ENCODE measurements at places on chromosomes 2 and 18.

GRCh38 chr18:63205791-63206252 lies 113.7 kb downstream of the BCL2 start:
- DNase-seq, result no peak

DNA sequence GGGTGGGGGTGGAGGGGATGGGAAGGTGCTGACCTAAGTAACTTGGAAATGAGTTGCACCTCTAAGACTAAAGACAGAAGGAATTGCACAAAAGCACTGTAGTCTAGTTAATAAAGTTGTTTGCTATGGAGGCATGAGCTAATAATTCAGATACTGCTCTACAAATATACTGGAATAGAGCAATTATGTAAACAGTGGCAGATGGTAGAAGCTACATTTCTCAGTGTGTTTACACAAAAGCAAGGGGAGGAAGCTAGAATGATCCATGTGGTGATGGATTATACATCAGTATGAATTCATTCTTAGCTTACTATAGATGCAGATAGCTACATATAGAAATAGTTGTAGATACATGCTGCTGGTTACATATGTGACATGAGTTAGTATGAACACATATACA lies 27.6 kb upstream of the UBE2F start:
- no peak for DNase-seq

DNA sequence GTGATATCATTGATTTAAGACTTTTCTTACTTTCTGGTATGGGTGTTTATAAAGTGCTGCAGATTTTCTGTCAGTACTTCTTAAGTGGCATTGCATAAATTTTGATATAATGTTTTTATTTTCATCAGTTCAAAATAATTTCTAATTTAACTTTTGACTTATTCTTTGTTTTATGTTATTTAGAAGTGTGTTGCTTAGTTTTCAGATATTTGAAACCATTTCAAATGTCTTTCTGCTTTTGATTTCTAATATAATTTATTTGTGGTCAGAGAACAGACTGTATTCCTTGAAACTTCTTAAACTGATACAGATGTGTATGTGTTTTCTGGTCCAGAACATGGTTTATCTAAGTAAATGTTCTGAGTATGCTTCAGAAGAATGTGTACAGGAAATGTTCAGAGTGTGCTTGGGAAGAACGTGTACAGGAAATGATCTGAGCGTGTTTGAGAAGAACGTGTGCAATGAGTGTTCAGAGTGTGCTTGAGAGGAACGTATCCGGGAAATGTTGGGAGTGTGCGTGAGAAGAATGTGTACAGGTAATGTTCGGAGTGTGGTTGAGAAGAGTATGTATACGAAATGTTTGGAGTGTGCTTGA lies 265.7 kb upstream of the HS6ST1 start:
- DNase-seq, result no peak

GRCh38 chr2:238857959-238858358 lies 10.1 kb downstream of the TWIST2 start:
- no peak for DNase-seq

DNA sequence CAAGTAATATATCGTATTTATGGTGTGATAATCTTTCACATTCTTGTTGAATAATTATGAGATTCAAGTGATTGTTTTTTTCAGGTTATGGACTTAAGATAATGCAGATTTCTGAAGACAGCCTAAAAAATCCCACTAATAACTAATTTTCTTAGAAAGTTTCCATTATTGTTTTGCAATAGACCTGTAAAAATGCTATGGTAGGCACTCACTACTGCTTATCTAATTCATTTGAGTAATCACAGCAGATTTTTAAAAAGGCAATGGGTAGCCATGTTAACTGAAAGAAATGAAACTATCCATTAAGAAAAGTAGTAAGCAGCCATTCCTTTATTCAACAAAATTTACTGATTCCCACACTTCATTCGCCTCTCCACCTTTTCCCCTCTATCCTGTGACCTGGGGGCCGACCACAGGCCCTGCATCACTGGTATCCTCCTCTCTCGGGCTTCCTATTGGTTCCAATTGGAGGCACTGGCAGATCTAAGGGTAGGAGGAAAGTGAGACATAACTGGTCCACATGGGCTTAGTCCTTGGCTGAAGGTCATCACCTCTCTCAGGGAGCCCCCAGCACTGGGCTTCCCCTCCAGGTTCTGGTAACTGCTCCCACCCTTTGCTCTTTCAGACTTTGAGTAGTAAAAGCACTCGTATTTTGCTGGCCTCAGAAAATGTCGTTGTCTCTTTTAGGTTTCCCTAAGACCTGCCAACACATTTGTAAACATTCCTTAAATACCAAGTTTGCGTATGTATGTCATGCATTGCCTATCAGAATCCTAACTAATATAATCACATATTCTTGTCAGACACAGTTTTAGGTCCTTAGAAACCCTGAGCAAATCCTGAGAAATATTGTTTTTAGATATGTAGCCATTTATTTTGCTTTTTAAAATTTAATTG lies 18.5 kb downstream of the RBMS1 start:
- no peak for DNase-seq

- no peak for DNase-seq
Observed at GRCh38 chr18:70553245-70553935, 264.5 kb downstream of the SOCS6 start.

- DNase-seq, result no peak
Observed at GRCh38 chr2:175003875-175004729, 1.1 kb downstream of the CHN1 start.

DNA sequence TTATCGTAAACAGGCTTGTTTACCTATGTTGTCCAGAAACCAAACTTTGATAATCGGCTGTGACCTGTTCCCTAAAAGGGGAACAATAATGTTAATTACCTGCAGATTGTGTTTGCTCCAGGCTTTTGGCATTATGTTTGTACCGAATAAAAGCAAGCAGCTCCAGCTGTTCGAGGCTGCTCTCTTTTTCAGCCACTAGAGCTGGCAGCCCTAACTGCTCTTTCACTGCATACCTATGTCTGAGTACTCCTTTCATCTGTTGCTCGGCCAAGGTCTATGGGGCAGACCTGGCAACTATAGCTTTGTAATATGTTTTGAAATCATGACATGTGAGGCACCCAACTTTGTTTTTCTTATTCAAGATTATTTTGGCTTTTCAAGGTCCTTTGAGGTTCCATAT lies 77.8 kb upstream of the EHBP1 start:
- no peak for DNase-seq
